ENCODE measurements at places on chromosomes 13 and 19.

DNA sequence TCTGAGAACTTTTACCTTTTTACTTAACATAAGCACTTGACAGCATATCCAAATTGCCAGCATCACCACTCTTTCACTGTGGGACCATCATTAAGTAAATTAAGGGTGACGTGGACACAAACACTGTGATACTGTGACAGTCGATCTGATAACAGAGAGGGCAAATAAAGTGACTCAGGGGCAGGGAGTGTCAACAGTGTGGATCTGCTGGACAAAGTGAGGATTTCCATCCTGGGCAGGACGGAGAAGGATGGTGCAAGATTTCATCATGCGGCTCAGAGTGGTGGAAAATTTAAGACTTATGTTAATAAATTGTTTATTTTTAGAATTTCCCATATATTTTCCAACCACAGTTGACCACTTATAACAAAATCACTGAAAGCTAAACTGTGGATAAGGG, 60.0 kb upstream of the WDFY2 start:
- DNase-seq = no peak

- peak; percentile 52 for DNase-seq
Observed at GRCh38 chr19:50817941-50818858, 5.4 kb downstream of the KLK1 start.

DNA sequence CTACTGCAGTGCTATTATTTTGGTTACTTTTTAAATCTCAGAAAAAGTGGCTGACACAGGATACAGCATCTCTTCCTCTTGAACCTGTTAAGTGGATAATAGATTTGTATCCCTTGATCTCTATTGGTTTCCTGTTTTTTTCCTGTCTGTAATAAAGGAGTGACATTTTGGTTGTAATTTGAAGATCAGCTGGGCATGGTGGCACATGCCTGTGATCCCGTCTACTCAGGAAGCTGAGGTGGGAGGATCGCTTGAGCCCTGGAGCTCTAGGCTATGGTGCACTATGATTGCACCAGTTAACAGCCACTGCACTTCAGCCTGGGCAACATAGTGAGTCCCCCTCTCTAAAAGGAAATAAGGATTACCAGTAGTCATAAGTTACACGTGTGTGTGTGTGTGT, 46.8 kb downstream of the METTL21C start:
- no peak for DNase-seq

GRCh38 chr19:2841855-2842574, 740 bp downstream of the ZNF555 start:
- DNase-seq = no peak

- no peak for DNase-seq
Observed at GRCh38 chr13:22594041-22594440, 586.7 kb upstream of the SGCG start.

GRCh38 chr19:51441410-51442390, 16.6 kb downstream of the SIGLEC8 start:
- peak; percentile 87 for DNase-seq

DNA sequence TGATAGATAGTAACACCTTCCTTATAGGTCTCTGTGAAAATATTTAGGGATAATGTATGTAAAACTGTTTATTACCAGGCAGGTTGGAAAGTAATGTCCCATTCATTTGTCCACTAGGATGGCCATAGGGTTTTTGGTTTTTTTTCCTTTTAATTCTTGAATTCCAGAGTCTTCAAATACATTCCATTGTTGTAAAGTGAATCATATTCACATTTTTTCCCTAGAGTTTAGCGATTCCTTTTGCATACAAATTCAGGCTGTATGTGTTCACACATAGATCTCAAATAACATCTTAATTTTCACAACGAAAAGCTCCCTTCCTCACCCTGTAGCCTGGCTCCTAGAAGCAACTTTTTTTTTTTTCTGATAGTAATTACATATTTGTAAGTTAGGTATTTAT, 1.8 kb upstream of the ZNF557 start:
- DNase-seq = no peak

DNA sequence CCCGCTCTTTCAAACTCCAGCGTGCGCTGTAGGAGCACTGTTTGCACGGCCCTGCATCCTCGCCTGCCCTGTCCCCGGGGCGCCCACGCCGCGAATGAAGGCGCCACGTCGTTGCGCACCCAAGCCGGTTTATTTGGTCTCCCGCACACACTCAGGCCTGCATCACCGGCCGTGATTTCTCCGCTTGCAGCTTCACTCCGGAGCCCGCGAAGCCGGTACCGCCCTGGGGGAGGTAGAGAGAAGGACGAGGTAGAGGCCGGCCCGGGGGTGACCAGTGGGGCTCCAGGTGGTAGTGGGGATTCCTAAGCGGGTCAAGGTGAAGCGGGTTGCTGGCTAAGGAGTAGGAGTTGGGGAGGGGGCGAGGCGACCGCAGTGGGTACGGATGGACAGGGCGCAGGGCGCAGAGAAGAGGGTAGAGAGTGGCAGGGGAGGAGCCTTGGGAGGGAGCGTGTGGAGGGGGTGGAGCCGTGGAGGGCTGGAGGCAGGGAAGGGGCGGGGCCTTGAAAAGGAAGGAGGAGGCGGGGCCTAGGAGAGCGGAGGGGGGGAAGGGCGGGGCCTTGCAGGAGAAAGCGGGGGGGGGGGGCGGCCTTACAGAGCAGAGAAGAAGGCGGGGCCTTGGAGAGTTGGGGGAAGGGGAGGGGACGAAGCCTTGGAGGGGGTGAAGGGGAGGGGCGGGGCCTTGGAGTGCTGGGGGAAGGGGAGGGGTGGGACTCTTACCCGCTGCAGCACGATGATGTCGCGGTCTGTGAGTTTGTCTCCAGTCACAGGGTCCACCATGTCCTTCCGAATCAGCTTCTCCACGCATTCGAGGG, 24.6 kb downstream of the NOSIP start:
- DNase-seq = peak; percentile 84

DNA sequence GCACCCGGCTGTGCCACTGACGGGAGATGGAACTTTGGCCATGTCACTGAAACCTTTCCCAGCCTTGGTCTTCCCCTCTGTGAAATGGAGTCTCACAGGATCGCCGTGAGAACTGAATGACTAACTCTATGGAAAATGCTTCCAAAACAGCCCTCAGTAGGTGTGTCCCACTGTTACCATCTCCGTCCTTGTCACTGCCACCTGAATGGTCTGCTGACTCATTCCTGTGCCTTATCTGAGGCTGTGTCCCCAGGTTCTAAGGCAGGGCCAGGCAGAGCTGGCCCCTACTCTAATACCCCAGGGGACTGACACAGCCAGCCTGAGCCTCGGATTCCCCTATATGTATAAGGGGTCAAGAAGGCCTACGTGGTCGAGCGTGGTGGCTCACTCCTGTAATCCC, 4.5 kb downstream of the CDC37 start:
- DNase-seq = no peak
